PC-9 (cell line): ENCODE measurements at places on chromosomes 12 and 14. TPM values are rescaled to one million over a fixed set of nuclear protein-coding genes. Genes with fewer than 3 reads are reported as not detected.

GRCh38 chr14:34732802-34733201, 18.4 kb upstream of the CFL2 start:
- no peak for DNase-seq

CD69 gene
- total RNA-seq, result not detected in 2 replicates

DNA sequence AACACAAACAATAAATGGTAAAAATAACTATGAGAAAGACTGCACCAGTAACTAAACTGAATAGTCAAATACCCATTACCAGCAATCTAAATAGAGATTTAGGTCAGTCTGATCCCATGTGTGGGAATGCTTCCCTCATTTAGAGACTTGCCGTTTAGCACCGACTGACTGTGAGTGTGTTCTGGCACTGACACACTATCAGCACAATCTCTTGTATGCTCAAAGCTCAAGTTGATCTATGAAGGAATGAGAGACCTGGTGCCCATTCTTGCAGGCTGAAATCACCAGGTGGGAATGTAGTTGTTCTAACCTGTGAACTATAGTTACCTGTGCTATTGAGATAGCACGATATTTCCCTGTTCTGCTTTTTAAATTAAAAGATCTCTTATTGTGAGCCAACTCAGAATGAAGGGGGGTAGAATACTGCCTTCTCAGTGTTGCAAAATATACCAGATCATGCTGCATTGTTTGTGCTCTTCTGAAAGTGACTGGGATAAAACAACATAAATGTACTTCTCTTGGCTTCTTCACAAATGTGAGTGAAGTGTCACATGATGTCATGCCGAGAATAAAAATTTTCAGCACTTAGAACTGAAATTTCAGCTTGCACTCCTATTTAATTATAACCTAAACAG, 99.6 kb downstream of the LIN7A start:
- peak; percentile 4 for DNase-seq

TAS2R31 gene
- 3.1 and 3.5 TPM in 2 replicates for total RNA-seq

- no peak for DNase-seq
Observed at GRCh38 chr12:66103016-66103913, 27.3 kb downstream of the LLPH start.

C14orf132 gene
- total RNA-seq, result not detected in 2 replicates

DNA sequence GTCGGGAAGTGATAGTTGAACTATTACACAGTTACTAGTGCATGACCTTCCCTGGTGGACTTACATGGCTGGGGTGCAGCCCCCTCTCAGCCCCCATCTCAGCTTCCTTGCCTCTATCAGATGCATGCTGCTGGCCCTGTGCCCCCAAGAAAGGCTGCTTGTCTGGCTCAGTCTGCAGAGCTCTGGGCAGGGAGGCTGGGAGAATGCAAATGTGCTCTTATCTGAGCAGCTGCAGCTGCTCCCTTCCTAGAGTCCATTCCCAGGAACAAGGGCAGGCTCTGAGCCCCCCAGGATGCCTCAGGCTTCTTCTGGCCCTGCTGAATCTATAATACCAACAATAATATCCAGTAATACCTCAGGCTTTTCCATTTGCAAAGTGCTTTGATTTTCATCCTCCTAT, 218.1 kb upstream of the SRRM4 start:
- DNase-seq, result no peak

DNAAF2 gene
- 8.2 and 9.5 TPM in 2 replicates for total RNA-seq

GRCh38 chr12:125381373-125381772, 316.1 kb downstream of the AACS start:
- DNase-seq, result no peak

KRT3 gene
- 0.24 and 0.73 TPM in 2 replicates for total RNA-seq

DNA sequence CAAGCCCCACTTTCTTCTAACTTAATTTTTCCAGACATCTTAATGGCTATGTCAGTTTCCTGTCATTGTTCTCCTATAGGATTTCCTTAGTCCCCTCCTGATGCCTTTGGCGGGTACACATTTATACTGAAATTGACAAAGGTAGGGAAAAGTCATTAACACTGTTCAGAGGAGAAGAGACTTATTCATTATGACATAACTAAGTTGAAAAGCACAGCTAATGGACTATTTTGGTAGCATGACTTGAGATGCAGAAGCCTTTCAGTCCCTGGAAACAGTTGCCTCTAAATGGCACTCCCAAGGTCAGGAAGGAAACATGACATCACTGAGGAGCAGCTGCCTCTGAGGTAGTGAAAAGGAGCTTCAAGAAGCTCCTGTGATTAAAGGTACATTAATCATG, 317.5 kb upstream of the KITLG start:
- no peak for DNase-seq

GRCh38 chr14:23047034-23047634, 5.1 kb downstream of the PSMB11 start:
- no peak for DNase-seq

- no peak for DNase-seq
Observed at GRCh38 chr12:111788178-111788654, 21.5 kb downstream of the ALDH2 start.

- DNase-seq, result no peak
Observed at GRCh38 chr12:1642513-1642912, 13.5 kb downstream of the WNT5B start.

BMAL2 gene
- total RNA-seq, result 56.7 and 87.9 TPM in 2 replicates

GRCh38 chr14:60643141-60643462, 6.2 kb downstream of the SIX1 start:
- no peak for DNase-seq

DDN gene
- total RNA-seq, result 0.10 and 0.17 TPM in 2 replicates

- DNase-seq, result no peak
Observed at GRCh38 chr12:53513712-53514410, 6.6 kb upstream of the NPFF start.
